ENCODE measurements at places on chromosomes 5 and 9. TPM values are rescaled to one million over a fixed set of nuclear protein-coding genes. Genes with fewer than 3 reads are reported as not detected.

The SH3PXD2B gene
- polyA plus RNA-seq = 4.3 TPM

DNA sequence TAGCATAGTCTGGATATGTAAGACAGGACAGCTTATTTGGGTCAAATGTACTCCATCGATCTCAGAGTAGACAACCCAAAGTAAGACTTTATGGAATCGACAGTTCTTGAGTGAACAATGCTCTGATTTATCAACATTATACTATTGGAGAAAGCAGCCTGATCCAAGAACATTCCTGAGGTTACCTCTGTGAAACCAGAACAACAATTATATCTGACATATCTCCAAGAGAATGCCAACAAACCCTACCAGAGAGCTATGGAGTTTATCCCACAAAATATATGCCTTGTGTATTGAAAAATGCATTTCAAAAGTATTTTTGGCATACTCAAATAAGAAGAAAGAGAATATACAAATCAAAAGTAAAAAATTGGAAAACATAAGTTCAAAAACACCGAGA is 1985.9 kb downstream of the EFNA5 start:
- no peak overlapping the region for H3K27ac ChIP-seq
- H3K36me3 ChIP-seq = no peaks in the 10 kb centered on the region
- H3K27me3 ChIP-seq = no peaks in the 10 kb centered on the region
- H3K4me1 ChIP-seq = no peaks in the 10 kb centered on the region

GRCh38 chr5:98529321-98529720 is 244.1 kb upstream of the RGMB start:
- DNase-seq = no peak
- no peaks in the 10 kb centered on the region for H3K36me3 ChIP-seq
- no peak overlapping the region for H3K27ac ChIP-seq
- H3K4me3 ChIP-seq = no peak overlapping the region

- H3K4me3 ChIP-seq = no peak overlapping the region
- DNase-seq = no peak
- no peaks in the 10 kb centered on the region for H3K4me1 ChIP-seq
- H3K27ac ChIP-seq = no peak overlapping the region
Observed at GRCh38 chr9:126721564-126721981, 83.3 kb upstream of the ZBTB43 start.

GRCh38 chr5:63456279-63456678 is 506.0 kb downstream of the HTR1A start:
- no peaks in the 10 kb centered on the region for H3K4me1 ChIP-seq
- DNase-seq = no peak
- H3K27me3 ChIP-seq = no peaks in the 10 kb centered on the region

DNA sequence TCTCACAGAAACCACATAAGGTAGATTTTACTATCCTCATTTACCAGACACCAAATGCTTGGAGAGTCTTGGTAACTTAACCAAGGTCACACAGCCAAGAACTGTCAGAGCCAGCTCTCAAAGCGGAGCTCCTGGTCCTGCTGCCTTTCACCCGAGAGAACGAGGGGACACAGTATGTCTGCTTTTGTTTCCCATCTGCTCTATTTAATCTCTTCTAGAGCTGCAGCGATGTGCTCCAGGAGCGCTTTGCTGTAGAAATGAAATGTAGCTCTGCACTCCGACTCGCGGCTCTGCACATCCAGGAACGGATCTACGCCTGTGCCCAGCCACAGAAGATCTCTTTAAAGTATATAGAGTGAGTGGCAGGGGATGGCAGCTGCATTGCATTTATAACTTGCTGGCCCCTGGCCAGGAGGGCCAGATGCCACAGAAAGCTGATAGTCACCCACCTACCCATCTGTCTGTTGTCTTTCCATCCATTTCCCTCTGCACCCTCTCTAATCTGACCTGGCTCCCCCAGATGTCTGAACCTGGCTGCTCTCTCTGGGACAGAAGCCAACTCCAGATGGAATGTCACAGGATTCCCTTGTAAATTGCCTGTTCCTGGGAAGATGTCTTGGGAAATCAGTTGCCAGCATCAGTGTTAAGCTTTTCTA is 21.4 kb upstream of the TRMT10B start:
- H3K4me3 ChIP-seq = no peak overlapping the region
- H3K27ac ChIP-seq = no peak overlapping the region
- no peak for DNase-seq
- no peaks in the 10 kb centered on the region for H3K36me3 ChIP-seq
- H3K27me3 ChIP-seq = no peaks in the 10 kb centered on the region
- no peaks in the 10 kb centered on the region for H3K4me1 ChIP-seq

DNA sequence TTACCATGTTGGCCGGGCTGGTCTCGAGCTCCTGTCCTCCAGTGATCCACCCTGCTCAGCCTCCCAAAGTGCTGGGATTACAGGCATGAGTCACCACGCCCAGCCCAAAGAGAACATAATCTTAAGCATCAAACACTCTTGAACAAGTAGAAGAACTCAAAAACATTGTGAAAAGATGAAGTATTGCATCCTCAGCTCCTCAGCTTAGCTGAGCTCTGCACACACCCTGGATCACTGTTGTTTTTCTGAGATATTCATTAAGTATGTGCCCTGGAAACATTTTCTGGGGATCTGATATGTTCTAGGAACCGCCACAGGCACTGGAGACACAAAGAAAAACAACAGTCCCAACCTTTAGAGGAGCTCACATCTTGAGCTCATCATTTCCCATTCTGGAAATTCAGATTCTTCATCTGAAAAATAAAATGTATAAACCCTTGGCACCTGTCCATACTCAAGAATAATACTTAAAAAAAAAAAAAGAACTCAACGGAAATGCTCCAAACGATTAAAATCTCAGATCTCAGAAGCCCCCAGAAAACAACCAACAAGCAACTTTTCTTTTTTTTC is 62.2 kb upstream of the ZNF462 start:
- H3K27me3 ChIP-seq = no peaks in the 10 kb centered on the region
- H3K27ac ChIP-seq = no peak overlapping the region
- no peak overlapping the region for H3K4me3 ChIP-seq
- H3K4me1 ChIP-seq = no peaks in the 10 kb centered on the region
- no peak for DNase-seq

GRCh38 chr5:157390133-157390532 is 69.9 kb upstream of the NIPAL4 start:
- no peak overlapping the region for H3K27ac ChIP-seq
- DNase-seq = no peak
- H3K4me1 ChIP-seq = no peaks in the 10 kb centered on the region
- H3K36me3 ChIP-seq = no peaks in the 10 kb centered on the region
- H3K4me3 ChIP-seq = no peak overlapping the region

GRCh38 chr5:169895926-169896325 is 84.4 kb downstream of the INSYN2B start:
- no peak for DNase-seq
- no peaks in the 10 kb centered on the region for H3K27me3 ChIP-seq
- H3K27ac ChIP-seq = no peak overlapping the region
- no peak overlapping the region for H3K4me3 ChIP-seq
- no peaks in the 10 kb centered on the region for H3K36me3 ChIP-seq
- no peaks in the 10 kb centered on the region for H3K4me1 ChIP-seq

The ENTREP1 gene
- 8.8 TPM for polyA plus RNA-seq

- no peak for DNase-seq
- H3K36me3 ChIP-seq = no peaks in the 10 kb centered on the region
- no peaks in the 10 kb centered on the region for H3K4me1 ChIP-seq
- H3K27me3 ChIP-seq = no peaks in the 10 kb centered on the region
Observed at GRCh38 chr9:116905171-116905588, 218.1 kb downstream of the TRIM32 start.

- no peak overlapping the region for H3K27ac ChIP-seq
- no peak for DNase-seq
- no peak overlapping the region for H3K4me3 ChIP-seq
- no peaks in the 10 kb centered on the region for H3K27me3 ChIP-seq
- no peaks in the 10 kb centered on the region for H3K36me3 ChIP-seq
Observed at GRCh38 chr9:91386765-91387164, 25.0 kb upstream of the AUH start.

DNA sequence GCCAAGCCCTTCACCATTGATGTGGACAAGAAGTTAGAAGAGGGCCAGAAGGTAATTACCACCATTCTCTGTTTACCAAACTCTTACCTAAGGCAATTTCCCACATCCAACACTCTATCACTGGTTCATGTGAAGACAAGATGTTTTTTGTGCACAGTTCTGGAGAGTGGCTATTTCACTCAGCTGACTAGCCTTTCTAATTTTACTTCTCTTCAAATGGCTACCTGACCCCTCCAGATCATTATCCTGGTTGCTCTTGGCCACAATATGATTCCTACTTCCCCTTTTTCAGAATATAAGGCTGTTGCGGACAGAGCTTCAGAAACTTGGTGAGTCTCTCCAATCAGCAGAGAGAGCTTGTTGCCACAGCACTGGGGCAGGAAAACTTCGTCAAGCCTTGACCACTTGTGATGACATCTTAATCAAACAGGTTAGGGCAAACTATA is 7.1 kb downstream of the KIF20A start:
- H3K27me3 ChIP-seq = no peaks in the 10 kb centered on the region
- no peak overlapping the region for H3K4me3 ChIP-seq
- H3K36me3 ChIP-seq = no peaks in the 10 kb centered on the region
- H3K27ac ChIP-seq = no peak overlapping the region
- DNase-seq = no peak

DNA sequence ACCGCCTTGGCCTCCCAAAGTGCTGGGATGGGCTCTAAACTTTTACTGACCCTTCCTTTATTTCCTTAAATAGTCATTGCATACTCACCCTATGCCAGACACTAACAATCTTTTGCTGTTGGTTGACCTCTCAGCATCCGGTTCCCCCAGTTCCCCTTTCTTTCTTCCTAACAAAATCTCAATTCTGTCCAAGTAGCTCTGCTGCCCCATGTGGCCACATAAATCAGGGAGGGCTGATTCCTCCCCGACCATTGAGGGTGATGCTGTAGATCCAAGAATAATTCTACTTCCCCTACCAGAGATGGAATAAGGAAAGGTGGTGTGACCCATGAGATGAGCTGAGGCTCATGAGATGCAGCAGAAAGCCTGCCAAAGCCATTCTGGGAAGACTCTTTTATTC is 315.3 kb upstream of the MSX2 start:
- no peak overlapping the region for H3K4me3 ChIP-seq
- H3K4me1 ChIP-seq = no peaks in the 10 kb centered on the region
- DNase-seq = no peak
- no peaks in the 10 kb centered on the region for H3K27me3 ChIP-seq
- H3K27ac ChIP-seq = no peak overlapping the region

GRCh38 chr9:33043671-33044070 is 18.6 kb downstream of the DNAJA1 start:
- H3K4me1 ChIP-seq = peaks cover 13% of the 10 kb centered on the region
- H3K27ac ChIP-seq = no peak overlapping the region
- no peaks in the 10 kb centered on the region for H3K27me3 ChIP-seq
- peaks cover 16% of the 10 kb centered on the region for H3K36me3 ChIP-seq
- DNase-seq = no peak

DNA sequence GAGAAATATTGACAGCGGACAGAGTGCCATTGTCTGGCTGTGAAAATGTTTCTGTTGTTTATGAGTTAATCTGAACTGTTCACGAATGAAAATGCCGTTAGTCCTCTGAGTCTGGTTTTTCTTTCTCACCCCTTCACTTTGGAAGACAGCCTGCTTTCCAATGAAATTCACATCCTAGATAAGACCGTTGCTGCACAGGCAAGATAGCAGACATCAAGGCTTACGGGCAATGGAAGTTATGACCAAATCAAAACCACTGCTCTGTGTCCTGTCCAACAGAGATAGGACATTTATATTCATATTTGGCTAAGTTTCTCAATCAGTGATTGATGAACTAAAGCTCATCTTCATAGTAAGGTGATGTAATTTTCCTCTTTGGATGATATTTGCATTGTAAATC is 180.0 kb upstream of the DMAC1 start:
- H3K36me3 ChIP-seq = no peaks in the 10 kb centered on the region
- H3K4me3 ChIP-seq = no peak overlapping the region
- H3K27me3 ChIP-seq = no peaks in the 10 kb centered on the region
- DNase-seq = no peak
- no peaks in the 10 kb centered on the region for H3K4me1 ChIP-seq

GRCh38 chr5:56699538-56699937 is 115.8 kb upstream of the MAP3K1 start:
- no peak overlapping the region for H3K27ac ChIP-seq
- H3K4me3 ChIP-seq = no peak overlapping the region
- DNase-seq = no peak
- peaks cover 16% of the 10 kb centered on the region for H3K4me1 ChIP-seq

DNA sequence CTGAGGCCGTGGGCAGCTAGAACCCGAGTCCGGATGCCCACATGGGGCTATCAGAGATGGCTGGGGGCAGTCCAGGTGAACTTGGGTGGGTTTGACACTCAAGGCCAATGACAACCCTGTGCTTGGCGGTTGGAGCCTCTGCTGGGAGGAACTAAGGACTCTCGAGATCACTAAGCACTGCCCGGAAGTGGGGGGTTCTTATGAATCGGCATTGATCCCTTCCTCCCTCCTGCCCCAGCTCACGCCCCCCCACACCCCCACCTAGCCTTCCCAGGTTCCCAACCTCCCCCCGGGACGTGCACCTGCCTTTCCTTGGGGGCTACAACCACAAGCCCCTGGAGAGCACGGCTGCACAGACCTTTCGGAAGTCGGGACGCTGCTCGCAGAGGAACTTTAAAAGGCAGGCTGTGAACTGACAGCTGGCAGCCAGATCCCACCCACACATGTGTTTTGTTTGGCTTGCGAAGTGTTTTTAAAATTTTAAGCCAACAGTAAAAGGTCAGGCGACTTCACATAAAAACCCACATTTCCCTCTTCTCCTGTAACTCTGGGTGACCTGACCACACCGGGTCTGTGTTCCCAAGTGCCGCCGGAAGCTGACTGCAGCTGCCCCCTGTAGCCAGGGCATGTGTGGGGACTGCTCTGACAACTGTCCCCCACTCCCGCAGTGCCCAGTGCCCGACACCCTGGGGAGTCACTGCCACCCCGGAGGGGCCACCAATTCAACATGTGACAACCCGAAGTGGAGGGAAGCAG is 5.1 kb upstream of the RALGDS start:
- peak overlapping the region; percentile 81 for H3K27ac ChIP-seq
- H3K4me3 ChIP-seq = no peak overlapping the region
- no peaks in the 10 kb centered on the region for H3K27me3 ChIP-seq
- no peaks in the 10 kb centered on the region for H3K36me3 ChIP-seq

DNA sequence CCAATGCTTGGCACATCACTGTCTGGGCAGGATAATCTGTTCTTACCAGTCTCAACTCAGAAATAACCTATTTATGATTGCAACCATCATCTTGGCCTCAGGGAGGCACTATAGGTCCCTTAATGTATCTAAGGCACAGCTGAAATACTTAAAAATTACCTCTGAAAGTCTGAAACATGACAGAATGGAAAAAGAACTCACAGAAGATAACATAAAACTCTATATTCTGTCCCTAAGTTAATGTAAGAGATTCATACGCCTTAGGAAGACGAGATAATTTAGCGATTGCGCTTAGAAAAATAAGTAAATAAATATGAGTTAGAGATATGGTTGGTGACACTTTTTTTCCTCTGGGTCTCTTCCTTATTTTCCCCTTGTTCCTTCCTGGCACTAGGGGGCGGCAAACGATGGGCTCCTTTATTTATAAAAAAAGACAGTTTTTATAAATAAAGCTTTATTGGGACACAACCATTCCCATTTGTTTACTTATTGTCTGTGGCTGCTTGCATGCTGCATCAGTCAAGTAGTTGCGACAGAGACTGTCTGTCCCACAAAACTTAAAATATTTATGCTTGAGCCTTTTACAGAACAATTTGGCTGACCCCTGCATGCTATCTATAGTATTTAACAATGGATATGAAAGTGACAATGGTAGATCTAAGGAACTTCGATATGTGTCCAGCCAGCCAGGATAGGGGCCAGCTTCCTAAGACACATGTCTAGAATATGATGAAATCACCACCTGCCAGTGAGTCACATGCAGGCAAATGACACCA is 79.6 kb downstream of the PDE4D start:
- H3K4me1 ChIP-seq = no peaks in the 10 kb centered on the region
- H3K36me3 ChIP-seq = no peaks in the 10 kb centered on the region
- no peak overlapping the region for H3K4me3 ChIP-seq
- no peaks in the 10 kb centered on the region for H3K27me3 ChIP-seq
- no peak for DNase-seq

GRCh38 chr5:143433670-143434069 is 30.2 kb upstream of the NR3C1 start:
- no peaks in the 10 kb centered on the region for H3K27me3 ChIP-seq
- DNase-seq = no peak
